Activated CD4-positive, alpha-beta T cell treated with anti-CD3 and anti-CD28 coated beads for 36 hours (primary cell): ENCODE measurements at places on chromosomes 11 and 22. TPM values are rescaled to one million over a fixed set of nuclear protein-coding genes. Genes with fewer than 3 reads are reported as not detected.

- no peak overlapping the region for H3K4me3 ChIP-seq
- H3K4me1 ChIP-seq = no peaks in the 10 kb centered on the region
- DNase-seq = no peak
- H3K36me3 ChIP-seq = no peaks in the 10 kb centered on the region
- peaks cover 2% of the 10 kb centered on the region for H3K27me3 ChIP-seq
- H3K27ac ChIP-seq = no peak overlapping the region
Observed at GRCh38 chr11:16526947-16527346, 170.6 kb upstream of the SOX6 start.

DNA sequence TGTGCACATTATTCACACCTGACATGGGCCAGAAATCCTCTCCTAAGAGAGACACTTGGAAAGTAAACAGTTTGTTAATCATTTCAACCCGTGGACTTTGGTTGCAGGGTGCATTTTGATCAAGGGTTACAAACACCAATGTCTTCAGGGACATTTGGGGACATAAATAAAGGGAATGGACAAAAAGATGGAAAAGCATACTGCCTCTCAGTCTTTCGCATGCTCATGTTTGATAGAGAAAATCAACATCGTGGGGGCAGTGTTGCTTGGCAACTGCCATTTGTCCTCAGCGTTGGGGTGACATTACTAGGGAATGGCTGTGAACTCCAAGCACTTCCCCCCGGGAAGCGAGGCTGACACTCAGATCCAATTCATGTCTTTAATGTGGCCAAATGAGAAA is 114.7 kb upstream of the OR4B1 start:
- peaks cover 3% of the 10 kb centered on the region for H3K36me3 ChIP-seq
- no peaks in the 10 kb centered on the region for H3K27me3 ChIP-seq
- no peak overlapping the region for H3K4me3 ChIP-seq
- H3K27ac ChIP-seq = peak overlapping the region; percentile 27

Gene IRF7
- 57.1 TPM for total RNA-seq

DNA sequence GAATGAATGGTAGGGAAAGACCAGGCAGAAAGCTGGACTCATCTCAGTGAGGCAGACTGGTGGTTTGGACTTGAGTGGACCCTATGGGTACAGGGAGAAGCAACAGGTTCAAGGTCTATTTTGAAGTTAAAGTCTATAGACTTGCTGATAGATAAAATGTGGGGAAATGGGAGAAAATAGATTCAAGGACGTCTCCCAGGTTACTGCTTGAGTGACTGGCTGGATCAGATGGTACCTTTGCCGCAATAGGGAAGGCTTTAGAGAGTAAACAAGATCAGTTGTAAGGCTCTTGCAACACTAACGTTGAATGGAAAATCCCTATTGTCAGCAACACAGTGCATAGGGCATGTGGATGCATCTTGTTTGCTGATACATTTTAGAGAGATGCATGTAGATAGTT is 27.4 kb downstream of the SEZ6L start:
- no peak overlapping the region for H3K27ac ChIP-seq
- H3K4me1 ChIP-seq = no peaks in the 10 kb centered on the region
- no peaks in the 10 kb centered on the region for H3K36me3 ChIP-seq
- no peak overlapping the region for H3K4me3 ChIP-seq

DNA sequence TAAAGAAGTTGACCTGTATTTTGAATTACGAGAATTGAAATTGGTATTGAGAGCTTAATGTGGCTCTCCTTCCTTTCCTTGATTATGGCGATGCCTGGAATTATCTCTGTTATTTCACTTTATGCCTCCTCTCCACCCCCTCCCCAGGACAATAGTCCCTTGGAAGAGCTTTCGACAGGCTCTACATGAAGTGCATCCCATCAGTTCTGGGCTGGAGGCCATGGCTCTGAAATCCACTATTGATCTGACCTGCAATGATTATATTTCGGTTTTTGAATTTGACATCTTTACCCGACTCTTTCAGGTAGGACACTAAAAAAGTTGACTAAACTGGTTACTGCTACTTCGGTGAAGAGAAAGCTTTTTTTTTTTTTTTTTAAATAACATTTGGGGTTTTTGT is 43.2 kb downstream of the MCAM start:
- no peak overlapping the region for H3K27ac ChIP-seq
- H3K4me3 ChIP-seq = no peak overlapping the region
- DNase-seq = no peak
- H3K36me3 ChIP-seq = peaks cover 28% of the 10 kb centered on the region
- no peaks in the 10 kb centered on the region for H3K27me3 ChIP-seq

Gene TTC36
- 0.21 TPM for total RNA-seq

Gene LYVE1
- total RNA-seq = not detected
